ENCODE measurements at places on chromosomes 6 and 20. TPM values are rescaled to one million over a fixed set of nuclear protein-coding genes. Genes with fewer than 3 reads are reported as not detected.

C20orf204 gene
- polyA plus RNA-seq, result 0.85 TPM

DNA sequence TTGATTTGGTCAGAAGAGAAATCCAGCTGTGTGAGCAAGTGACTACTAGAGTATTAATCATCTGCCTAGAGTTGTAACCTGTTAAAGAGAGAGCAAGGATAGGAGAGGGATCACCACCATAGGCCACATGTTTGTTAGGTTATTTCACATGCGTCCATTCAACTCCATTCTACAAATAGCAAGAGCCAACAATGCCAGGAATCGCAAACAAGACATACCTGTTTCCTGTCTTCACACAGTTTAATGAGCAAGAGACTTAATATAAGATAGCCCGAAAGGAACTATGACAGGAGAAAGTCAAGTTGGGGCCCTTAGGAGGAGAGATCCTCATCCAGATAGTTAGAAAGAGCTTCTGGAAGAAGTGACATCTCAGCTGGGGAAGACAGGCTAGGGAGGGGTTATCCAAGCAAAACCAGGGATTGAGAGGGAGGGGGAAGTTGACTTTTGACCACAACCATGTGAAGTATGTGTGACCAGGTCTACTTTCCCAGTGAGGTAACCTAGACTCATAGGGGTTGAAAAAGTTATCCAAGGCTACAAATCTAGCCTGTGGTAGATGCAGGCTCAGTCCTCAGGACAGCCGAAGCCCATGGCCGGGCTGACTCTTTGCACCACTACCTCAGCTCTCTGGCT lies 147.4 kb downstream of the ALDH8A1 start:
- no peak for DNase-seq

WFDC5 gene
- polyA plus RNA-seq, result not detected

KHDRBS2 gene
- polyA plus RNA-seq, result 5.9 TPM

DNA sequence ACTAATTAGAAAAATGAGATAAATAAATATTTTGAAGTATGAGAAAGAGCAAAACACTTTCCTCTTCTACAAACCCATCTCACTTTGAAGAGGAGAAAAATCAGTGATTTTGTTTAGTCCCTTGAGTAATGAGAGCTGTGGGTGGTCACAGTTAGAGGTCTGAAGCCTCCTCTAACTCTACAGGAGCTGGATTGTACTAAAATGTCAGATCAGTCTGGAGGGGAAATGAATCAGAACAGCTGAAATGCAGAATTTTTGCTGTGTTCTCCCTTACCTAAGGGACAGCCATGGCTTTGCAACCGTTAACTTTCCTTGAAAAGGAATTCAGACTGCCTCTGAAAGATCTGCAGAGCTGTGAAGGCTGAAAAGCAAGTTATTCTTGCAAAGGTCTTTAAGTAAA lies 11.4 kb upstream of the RFPL4B start:
- DNase-seq, result no peak

TRIM38 gene
- 5.2 TPM for polyA plus RNA-seq

GRCh38 chr20:53736757-53737395 lies 143.2 kb upstream of the ZNF217 start:
- no peak for DNase-seq

GABRR1 gene
- polyA plus RNA-seq, result 0.60 TPM

DNA sequence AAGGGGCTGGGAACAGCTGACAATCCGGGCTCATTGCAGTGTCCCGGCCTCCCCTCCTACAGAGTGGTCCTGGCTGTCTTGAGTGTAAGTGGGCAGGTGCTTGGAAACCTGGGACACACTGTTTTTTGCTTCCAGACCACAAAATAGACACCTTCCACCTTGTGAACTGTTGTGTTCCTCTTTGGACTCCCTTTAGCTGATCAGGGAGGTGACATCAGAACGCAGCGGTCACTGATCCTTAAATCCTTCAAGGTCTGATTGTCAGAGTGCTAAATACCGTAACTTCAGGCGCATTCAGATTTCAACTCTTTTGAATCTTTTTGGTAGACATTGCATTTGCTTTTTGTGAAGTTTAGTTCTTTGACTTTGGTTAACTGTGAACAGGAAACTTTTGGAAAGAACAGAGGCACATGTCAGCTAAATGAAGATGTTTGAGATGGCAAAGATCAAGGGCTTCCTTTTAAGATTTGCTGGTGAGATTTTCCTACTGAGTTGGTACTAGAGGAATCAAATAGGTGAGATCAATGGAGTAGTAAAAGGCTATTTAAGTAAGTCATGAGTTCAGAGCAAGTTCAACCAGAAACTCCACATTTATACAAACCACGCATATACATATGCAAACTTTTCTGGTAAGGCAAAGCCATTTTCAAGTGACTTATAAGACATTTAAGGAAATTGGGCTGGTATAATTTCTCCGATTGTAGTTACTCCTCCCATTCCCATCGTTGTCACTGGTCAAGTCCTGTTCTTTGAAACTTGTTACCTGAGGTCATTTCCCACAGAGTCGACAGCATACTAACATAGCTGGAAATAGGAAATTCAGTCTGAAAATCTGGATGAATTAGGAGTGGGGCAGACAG lies 6.3 kb downstream of the PPP1R3G start:
- DNase-seq, result no peak

COL11A2 gene
- 4.2 TPM for polyA plus RNA-seq

GRCh38 chr6:140401761-140402160 lies 1027.3 kb upstream of the CITED2 start:
- DNase-seq, result no peak

LGSN gene
- 0.73 TPM for polyA plus RNA-seq

Measured in hepatocyte (in vitro differentiated cells).